ENCODE measurements at places on chromosomes 12 and 14.

DNA sequence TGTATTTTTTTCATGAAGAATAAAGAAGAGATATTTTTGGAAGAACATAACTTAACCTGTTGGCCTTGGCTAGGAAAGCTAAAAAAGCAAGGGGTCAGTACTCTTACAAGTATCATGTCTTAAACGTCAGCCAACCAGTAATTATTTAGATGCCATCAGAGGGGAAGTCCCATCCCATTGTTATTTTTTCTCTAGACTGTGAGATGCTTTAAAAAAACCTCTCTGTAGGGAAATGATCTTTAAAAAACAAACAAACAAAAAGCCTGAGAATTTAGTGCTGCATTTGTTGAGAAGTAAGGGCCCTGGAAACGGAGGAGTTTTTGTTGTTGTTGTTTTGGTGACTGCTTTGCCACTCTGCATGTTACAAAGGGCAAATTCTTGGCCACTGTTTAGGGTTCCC is 474.0 kb downstream of the ZFP36L1 start:
- no peak for DNase-seq

GRCh38 chr14:99450266-99450665 is 30.4 kb downstream of the SETD3 start:
- no peak for DNase-seq

DNA sequence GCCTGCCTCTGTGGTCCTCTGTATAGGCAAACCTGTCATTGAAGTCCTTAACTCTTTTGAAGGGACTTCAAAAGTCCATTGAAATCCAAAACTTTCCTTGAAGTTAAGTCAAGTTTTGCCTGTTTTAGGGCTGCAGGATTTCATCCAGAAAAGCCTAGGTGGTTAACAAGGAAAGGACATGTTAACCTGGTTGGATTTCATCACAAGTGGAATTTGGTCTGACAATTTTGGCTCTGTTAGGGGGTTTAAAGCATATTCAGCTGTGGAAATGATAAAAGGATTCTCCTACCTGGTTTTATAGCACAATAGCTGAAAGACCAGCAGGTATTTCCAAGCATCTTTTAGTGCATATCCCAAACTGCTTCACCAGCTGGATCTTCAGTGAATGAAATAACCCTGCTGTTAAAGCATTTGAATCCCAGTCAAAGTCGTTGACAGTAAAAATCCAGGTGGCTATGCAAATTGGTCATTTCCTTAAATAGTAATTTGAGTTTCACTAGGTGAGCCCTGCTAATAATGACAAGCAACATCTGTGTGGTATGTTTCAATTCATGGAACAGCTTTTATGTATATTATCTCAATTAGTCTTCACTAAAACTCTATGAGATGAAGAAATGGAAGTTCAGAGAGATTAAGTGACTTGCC is 400.5 kb downstream of the ETNK1 start:
- DNase-seq, result no peak

GRCh38 chr12:3071107-3071506 is 6.1 kb upstream of the TSPAN9 start:
- no peak for DNase-seq

GRCh38 chr12:131671871-131672270 is 39.0 kb upstream of the SFSWAP start:
- no peak for DNase-seq

DNA sequence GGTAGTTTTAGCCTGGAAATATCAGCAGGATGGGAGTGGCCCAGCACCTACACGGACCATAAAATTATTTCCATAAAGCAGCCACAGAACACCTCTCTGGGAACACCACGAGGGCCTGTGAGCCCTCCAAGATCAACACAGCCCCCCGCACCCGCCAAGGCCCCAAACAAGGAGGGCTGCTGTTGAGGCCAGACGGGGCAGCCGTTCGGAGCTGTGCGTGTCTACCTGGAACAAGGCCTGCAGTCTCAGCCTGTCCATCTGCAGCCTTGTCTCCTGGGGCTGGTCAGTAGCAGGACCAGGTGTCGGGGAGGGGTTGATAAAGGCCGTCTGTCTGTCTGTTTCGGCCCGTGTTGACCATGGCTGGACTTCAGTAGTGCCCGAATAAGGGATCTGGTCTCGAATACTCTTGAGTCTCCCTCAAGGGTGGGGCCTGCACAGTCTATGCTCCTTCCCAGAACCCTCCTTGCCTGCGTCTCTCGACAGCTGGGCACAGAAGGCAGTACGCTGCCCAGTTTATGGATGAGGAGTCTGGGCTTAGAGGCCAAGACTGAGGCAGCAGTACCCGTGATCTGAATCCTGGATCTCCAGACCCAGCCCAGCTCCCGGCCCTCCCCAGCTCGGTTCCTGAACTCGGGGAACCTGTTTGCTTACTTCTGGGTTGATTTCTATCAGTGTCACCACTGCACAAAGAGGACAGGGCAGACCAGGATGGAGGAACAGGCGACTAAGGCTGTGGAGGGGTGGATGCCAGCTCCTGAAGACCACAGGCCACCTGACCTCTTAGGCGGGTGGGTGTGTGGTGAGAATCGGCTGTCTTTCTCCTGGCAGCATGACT is 23.1 kb upstream of the DLK1 start:
- DNase-seq, result no peak

DNA sequence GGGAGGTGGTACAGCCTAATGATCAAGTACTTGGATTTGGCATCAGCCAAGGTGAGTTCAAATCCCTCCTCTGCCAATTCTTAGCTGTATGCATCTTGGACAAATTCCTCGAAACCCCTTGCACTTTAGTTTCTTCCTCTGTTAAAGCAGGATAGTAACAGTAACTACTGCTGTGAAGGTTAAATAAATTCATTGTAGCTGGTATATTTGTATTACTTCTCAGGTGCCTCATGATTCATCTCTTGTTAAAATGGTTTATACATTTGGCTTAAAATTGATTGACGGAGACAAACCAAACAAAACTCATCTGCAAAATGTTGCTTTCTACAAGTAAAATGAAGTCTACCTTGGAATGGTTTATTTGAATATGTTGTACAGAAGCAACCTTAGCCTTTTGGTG is 2.3 kb upstream of the PTPRB start:
- no peak for DNase-seq

GRCh38 chr14:53183611-53184010 is 30.5 kb upstream of the DDHD1 start:
- DNase-seq, result no peak

DNA sequence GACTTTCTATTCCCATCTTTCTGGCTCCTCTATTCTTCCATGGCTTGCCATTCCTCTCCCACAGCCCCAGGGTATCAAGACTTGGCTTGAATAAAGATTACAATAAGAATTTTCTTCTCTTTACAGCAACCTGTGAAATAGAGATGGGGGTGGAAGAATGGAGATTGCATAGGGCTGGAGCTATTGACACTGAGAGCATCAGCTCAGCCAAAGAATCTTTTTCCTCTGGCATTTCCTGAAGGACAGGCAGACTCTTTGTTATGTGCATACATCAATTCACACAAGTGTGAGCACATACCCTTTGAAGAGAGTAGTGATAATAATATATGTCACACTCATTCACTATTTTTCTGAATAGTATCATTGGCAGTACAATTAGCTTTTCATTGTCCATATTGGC is 4.7 kb downstream of the RNASE11 start:
- DNase-seq, result no peak

GRCh38 chr14:88490168-88490567 is 64.6 kb downstream of the PTPN21 start:
- DNase-seq, result no peak

- no peak for DNase-seq
These were observed 565 bp downstream of the NT5DC3 start for GRCh38 chr12:103840462-103840875.

- DNase-seq, result no peak
These were observed 445.5 kb upstream of the GARIN6 start for GRCh38 chr12:99201906-99202645.

DNA sequence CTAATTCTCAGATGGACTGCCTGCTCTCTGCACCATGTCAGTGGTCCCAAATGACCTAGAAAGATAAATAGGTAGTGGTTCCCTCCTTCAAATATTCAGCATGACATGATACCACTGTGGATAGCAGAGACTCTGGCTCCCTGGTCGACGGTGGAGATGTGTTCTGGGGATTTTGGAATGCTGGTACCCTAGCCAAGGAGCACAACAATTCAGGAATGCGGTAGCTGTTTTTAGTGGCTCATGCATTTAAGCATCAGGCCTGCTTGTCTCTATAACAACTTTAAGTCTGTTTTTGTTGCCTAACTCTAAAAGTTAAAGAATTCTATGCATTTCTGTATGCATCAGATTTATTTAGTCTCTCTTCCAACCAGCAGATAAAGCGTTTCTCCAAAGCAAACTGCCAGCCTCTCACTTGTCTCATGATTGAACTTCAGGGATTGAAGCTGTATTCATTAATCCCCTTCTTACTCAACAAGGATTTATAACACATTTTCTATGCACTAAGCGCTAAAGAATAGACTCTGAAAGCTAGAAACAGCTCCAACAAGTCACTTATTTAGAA is 164.9 kb upstream of the BMP4 start:
- no peak for DNase-seq

DNA sequence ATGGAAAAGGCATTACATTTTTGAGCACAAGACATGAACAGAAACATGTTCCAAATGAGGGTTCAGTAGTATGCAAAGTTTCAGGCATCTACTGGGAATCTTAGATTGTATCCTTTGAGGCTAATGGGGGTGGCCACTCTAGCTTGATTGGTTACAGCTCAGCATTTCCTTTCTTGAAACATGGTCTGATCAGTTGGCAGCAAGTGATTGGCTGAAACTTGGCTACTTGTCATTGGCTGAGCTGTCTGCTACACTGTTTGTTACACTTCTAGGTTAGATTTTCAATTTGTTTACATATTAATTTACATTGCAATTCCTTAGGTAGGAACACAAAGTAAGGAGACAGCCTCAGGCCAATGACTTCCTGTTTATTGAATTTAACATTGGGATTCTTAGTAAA is 918.0 kb upstream of the SEL1L start:
- DNase-seq, result no peak

- no peak for DNase-seq
These were observed 16.4 kb downstream of the MLXIP start for GRCh38 chr12:122094735-122095631.

DNA sequence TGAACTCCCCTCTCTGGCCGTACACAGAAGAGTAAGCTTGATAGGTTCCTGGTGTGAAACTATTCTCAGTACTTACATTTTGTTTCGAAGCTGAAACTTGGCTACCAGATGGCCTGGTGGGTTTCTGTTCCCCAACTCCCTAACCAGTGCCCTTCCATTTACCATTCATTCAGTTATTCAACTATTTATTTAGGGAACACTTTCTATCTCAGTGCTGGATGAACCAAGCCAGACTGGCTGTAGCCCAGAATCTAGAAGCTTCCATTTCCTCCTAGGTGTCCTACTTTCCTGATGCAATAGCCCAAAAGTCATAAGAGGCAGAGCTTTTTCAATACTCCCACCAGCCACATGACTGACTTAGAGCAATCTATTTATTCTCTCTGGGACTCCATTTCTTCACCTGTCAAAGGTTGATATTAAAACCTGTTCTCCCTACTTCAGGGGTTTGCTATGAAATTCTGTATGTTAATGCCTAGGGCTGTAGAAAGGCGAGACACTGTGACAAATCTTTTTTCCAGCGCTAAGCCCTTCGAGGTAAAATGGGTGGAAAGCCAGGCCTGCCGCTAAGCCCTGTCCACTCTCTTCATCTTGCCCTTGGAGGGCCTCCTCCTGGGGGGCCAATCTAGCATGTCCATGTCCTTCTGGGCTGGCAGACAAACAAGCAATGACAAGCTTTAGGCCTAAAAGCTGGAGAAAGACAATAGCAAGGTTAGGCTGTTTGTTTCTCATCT is 8.1 kb upstream of the IRF2BPL start:
- no peak for DNase-seq

GRCh38 chr12:75977952-75978671 is 53.5 kb downstream of the PHLDA1 start:
- DNase-seq, result no peak

DNA sequence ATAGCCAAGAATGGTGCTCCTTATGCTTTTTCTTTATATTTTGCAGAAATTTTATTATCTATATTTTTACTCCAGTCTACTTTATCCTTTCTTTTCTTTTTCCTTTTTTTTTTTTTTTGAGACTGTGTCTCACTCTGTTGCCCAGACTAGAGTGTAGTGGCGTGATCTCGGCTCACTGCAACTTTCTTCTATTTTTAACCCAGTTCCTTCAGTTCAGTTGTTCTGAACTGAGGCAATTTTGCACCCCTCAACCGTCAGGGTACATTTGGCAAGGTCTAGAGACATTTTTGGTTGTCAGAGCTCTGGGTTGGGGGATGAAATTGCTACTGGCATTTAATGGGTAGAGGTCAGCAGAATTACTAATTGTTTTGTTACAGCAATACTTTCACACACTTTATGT is 75.7 kb downstream of the DIP2B start:
- DNase-seq, result no peak

DNA sequence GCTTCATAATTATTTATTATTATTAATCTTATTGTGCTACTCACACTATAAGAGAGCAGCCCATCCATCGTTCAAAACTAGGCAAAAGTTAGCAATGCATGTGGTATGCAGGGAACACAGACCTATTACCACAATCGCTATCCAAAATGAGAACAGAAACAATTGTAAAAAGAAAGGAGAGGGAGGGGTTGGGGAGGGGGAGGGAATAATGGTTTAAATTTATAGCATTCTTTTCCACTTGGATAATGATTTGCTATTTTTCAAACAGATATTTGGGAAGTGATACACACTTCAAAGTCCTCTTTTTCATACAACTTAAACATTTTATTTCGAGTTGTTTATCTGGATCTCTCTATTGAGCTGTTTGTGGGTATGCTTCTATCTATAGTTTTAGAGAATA is 248.6 kb upstream of the SOX5 start:
- DNase-seq, result no peak

- no peak for DNase-seq
These were observed 40.3 kb downstream of the CIT start for GRCh38 chr12:119836781-119837180.

- no peak for DNase-seq
These were observed 148.3 kb downstream of the KCNH5 start for GRCh38 chr14:62896932-62897456.

DNA sequence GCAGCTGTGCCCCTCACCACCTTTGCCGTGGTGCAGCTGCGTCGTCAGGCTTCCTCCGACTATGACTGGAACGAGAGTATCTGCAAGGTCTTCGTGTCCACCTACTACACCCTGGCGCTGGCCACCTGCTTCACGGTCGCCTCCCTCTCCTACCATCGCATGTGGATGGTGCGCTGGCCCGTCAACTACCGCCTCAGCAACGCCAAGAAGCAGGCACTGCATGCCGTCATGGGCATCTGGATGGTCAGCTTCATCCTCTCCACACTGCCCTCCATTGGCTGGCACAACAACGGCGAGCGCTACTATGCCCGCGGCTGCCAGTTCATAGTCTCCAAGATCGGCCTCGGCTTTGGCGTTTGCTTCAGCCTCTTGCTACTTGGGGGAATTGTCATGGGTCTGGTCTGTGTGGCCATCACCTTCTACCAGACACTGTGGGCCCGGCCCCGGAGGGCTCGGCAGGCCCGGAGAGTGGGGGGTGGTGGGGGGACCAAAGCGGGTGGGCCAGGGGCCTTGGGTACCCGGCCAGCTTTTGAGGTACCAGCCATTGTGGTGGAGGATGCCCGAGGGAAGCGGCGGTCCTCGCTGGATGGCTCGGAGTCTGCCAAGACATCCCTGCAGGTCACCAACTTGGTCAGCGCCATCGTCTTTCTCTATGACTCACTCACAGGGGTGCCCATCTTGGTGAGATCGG is 2.6 kb downstream of the GPR162 start:
- DNase-seq, result no peak

Data from NCI-H524 treated with DMSO at 0.1 percent for 48 hours (cell line).